NCI-H69 (cell line): ENCODE measurements at places on chromosomes 3 and 15.
A peak's percentile ranks its signal among the peaks of the same experiment; 100 is the strongest.

DNA sequence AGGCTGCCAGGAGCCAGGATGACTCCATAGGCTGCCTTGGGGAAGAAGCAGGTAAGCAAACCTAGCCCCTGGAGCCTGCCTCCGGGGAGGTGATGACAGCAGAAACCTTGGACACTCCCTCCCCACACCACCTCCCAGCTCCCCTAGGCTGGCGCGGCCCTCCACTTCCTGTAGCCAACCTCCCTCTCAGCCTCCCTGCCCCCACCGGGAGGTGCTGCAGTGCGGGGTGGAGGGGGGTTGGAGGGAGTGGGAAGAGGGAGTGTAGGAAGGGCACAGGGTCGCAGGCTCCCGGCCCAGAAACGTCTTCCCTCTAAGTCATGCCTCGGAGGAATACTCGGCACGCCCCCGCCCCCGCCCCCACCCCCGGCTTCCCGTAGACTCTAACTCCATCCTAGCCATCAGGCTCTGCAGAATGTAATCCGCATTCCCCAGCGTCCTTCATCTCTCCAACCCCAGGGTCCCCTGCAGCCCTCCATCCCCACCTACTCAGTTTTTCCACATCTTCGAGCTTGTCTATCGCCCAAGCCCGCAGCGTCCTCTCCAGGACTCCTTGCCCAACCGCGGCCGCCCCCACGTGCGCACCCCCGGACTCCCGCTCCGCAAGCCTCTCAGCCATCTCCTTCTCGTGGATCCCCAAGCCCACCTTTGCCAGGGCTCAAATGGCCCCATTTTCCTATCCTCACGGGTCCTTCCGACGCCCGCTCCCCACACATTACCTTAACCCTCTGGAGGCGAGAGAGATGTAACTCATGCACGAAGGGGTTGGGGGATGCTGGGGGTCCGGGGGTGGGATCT is 528 bp downstream of the LPCAT4 start:
- peak; percentile 93 for DNase-seq

- no peak for DNase-seq
These were observed 26.0 kb upstream of the HCN4 start for GRCh38 chr15:73394782-73395181.

GRCh38 chr3:170321321-170322034 is 36.0 kb upstream of the SKIL start:
- DNase-seq: peak; percentile 52

DNA sequence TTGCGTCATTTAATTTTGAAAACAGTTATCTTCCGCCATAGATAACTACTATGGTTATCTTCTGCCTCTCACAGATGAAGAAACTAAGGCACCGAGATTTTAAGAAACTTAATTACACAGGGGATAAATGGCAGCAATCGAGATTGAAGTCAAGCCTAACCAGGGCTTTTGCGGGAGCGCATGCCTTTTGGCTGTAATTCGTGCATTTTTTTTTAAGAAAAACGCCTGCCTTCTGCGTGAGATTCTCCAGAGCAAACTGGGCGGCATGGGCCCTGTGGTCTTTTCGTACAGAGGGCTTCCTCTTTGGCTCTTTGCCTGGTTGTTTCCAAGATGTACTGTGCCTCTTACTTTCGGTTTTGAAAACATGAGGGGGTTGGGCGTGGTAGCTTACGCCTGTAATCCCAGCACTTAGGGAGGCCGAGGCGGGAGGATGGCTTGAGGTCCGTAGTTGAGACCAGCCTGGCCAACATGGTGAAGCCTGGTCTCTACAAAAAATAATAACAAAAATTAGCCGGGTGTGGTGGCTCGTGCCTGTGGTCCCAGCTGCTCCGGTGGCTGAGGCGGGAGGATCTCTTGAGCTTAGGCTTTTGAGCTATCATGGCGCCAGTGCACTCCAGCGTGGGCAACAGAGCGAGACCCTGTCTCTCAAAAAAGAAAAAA is 1.2 kb downstream of the B2M start:
- DNase-seq: peak; percentile 80

DNA sequence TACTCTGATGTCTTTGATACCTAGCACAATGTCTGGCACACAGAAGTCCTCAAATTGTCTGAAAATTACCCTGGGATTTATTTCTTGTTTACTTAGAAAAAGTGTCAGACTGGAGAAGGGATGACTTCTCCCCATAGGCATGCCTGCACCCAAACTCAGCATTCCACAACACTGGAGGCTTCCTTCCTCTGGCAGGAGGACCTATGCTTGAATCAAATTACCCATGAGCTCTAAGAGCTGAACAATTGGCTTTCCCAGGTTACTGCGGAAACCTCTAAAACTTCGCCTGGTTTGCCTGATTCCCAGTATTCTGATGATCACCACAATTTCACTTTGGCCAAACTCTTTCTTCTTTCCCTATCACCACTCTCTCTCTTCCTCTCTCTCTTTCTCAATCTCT is 217.4 kb downstream of the DIPK2A start:
- no peak for DNase-seq

GRCh38 chr3:129897026-129897425 is 3.5 kb upstream of the TMCC1 start:
- DNase-seq: no peak

DNA sequence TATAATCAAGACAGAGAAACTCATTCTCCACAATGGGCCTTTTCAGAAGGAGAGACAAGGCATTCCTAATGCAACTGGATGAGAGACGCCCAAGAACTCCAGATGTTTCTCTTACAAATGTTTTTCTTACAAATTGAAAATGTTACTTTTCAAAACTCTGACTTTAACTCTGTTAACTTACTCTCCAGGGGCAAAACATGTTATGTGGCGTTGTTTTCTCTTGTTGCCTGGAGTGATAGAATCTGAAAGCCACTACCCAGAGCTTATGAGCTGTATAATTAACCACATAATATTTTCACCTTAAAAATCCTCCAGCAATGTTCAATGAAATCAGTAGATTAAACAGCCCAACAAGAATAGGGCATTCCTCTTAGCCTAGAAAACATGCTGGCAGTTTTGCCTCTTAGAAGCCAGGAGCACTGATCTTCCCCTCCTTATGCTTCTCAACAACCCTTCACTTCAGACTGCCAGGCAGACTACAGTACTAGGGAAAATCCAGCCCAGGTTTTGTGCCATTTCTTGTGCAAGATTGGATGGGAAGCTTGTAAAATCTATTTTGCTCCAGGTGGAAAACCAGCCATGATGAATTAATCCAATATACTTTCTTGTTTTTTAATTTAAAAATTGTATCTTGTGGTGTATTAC is 186.7 kb upstream of the GADL1 start:
- DNase-seq: no peak

DNA sequence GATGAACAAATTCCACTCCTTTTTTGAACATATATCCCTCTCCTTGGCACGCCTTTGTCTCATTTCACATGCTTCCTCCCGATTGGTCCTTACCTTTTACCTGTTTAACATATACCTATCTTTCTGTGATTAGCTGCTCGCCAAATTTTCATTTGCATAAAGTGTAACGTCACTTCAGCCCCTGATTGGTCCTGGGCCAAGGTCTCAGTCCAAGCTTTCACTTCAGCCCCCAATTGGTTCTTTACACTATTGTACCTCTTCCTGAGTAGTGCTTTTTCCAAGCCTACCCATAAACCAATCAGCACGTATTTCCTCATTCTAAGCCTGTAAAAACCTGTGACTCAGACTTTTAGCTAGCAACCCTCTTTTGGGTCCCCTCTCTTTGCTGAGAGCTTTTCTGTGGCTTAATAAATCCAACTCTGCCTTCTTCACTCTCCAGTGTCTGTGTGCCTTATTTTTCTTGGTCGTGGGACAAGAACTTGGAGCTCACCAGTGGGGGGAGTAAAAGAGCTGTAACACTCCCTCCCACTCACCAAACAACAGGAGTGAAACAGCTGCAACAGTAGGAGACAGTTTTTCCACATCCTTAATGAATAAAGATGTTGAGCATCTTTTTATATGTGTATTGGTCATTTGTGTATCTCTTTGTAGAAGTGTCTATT is 584 bp upstream of the XCR1 start:
- peak; percentile 1 for DNase-seq

- DNase-seq: peak; percentile 1
These were observed 118.0 kb downstream of the ABI3BP start for GRCh38 chr3:100875239-100875638.

DNA sequence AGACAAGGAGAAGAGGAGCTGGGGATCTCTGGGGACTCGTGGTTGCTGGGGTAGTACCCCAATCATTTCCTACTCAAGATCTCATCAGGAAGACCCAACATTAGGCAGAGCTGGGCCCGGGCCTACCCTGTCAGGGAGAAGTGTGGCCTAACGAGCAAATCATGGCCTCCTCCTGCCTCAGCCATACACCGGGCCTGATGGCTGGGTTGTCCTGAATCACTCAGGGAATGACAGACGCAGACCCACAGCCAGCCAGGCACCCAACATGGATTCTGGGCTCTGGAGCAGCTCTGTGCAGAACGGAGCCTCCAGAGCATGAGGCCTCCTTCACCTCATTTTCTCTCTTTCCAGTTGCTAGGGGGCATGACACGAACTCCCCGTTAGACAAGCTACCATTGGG is 19.7 kb downstream of the ITGA11 start:
- no peak for DNase-seq

GRCh38 chr3:53478166-53478830 is 16.1 kb upstream of the CACNA1D start:
- DNase-seq: peak; percentile 67

DNA sequence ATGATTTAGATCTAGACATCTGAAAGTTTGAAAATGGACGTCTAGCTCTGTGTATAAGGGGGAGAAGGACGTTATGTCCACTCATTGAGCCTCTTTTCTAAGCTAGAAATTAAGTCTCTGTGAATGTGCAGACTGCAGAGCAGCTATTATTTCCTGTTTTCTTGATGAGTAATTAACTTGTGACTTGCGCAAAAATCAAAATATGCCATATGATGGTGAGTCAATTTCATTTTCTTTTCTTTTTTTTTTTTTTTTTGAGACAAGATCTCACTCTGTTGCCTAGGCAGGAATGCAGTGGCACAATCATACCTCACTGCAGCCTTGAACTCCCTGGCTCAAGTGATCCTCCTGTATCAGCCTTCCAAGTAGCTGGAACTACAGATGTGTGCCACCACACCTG is 14.1 kb downstream of the LACTB start:
- no peak for DNase-seq

GRCh38 chr3:15557511-15557946 is 36.0 kb upstream of the COLQ start:
- peak; percentile 64 for DNase-seq

- no peak for DNase-seq
These were observed 205.9 kb downstream of the RSL24D1 start for GRCh38 chr15:54990793-54991192.

GRCh38 chr3:49716169-49716568 is 3.3 kb downstream of the AMIGO3 start:
- no peak for DNase-seq

DNA sequence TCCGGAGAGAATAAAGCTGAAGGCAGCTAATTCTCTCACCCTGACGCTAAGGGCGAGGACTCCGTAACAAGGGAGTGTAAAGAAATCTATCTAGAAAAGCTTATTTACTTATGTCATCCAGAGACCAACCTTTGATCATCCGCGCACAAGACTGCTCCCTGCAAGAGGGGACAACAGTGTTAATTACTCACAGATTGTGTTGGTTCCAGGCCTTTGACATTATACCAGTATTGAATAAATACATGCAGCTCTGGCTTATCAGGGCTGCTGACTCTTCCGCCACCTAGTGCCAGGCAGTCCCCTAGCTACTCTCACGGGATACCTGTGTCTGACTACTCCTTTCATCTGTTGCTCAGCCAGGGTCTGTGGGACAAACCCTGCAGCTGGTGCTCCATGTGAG is 211.7 kb downstream of the DTWD1 start:
- peak; percentile 67 for DNase-seq

DNA sequence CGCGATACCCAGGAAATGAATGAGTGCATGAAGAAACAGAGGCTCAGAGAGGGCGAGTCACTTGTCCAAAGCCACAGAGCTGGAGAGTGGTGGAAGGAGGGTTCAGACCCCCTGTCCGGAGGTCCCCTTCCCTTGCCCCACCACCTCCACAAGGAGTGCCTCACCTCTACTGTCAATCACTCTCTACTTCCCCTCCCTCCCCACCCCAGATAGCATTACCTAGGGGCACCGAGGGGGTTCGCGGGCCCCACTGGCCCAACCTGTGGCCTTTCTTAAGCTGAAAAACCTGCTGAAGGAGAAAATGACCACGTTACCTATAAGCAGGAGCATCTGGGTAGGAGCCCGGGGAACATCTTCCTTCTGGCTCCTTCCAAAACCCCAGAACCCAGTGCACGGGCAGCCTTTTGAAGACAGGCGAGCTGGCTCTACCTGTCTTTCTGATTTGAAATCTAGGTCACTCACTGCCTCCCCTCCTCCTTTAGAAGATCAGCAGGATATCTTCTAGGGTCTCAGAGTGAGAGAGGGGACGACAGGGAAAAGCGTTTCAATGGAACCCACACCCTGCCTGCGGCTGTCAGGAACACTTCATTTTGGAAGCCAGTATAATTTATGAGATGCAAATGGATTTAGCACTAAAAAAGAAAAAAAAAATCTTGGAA is 89.9 kb upstream of the MEF2A start:
- DNase-seq: no peak

GRCh38 chr3:108486338-108486737 is 24.1 kb downstream of the MYH15 start:
- peak; percentile 45 for DNase-seq
